Panc1 (cell line): ENCODE measurements at places on chromosomes 4 and X. TPM values are rescaled to one million over a fixed set of nuclear protein-coding genes. Genes with fewer than 3 reads are reported as not detected.
A peak's percentile ranks its signal among the peaks of the same experiment; 100 is the strongest.

GRCh38 chr4:113316879-113317278 is 267.4 kb downstream of the ANK2 start:
- no peak for DNase-seq

GRCh38 chr4:158238575-158238974 is 28.3 kb downstream of the TMEM144 start:
- DNase-seq = no peak

GRCh38 chrX:15498741-15499140 is 1.9 kb upstream of the BMX start:
- DNase-seq = no peak

DNA sequence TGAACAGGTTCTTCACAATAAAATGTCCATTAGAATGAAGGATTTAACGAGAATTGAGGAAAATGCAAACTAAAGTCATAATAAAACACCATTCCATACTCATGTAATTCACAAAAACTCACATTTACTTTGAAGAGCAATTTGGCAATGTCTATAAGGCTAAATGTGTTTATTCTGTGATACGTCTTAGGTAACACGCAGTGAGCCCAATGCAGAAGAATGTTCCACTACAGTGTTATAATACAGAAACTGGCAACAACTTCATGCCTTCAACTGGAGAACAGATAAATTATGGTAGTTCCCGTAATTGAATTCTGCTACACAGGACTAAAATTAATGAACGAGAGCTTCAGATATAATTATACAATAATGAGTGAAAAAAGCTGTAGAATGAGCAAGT is 17.4 kb downstream of the ADH5 start:
- DNase-seq = no peak

DNA sequence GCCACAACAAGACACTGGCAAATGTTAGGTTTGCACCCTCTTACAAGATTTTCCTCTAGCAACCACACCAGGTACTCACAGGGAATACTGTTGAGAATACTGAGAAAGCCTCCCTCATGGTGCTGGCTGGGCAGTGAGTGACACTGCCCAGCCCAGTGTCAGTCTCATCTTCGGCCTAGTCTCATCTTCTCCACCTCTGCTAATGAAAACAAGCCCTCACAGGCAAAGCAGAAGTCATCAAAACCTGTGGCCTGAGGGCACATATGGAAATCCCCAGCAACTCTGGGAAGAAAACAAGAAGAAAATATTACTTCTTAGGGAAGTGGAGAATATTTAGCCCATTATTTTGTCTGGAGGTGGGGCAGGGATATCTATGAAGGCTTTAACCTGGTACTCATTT is 7.9 kb upstream of the ADAM29 start:
- DNase-seq = no peak

DNA sequence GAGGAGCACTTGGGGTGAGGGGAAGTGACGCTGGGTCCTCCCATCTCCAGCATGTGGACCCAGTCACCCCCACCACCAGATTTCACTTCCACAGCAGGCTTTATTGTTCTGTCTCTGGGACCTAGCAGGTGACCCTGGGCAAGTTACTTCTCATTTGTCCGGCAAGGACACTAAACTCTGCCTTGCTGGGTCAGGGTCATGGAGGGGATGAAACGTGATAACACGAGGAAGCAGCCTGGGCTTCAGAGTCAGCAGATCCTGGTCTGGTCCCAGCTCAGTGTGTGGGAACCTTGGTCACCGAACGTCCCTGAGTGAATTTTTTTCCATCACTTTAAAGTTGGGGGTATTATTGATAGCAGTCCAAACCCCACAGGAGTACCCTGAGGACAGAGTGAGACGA is 3.9 kb downstream of the UBA1 start:
- no peak for DNase-seq

- no peak for DNase-seq
These were observed 7.1 kb downstream of the GPRIN3 start for GRCh38 chr4:89300499-89300898.

GRCh38 chr4:166941629-166942028 is 292.7 kb downstream of the SPOCK3 start:
- peak; percentile 7 for DNase-seq

- DNase-seq = no peak
These were observed 17.8 kb upstream of the TDO2 start for GRCh38 chr4:155885666-155886065.

GRCh38 chrX:31603411-31604120 is 531.7 kb upstream of the FTHL17 start:
- no peak for DNase-seq

GRCh38 chr4:87310691-87311335 is 11.9 kb downstream of the HSD17B13 start:
- no peak for DNase-seq

The CD38 gene
- 0.15 TPM for total RNA-seq

The FRG2 gene
- total RNA-seq = not detected

The GRK4 gene
- 2.5 TPM for total RNA-seq

The MAGED1 gene
- 151 TPM for total RNA-seq

The GYPE gene
- 0.15 TPM for total RNA-seq

The USP46 gene
- total RNA-seq = 15.5 TPM

The ZCCHC13 gene
- not detected for total RNA-seq
